IgD-negative memory B cell (primary cell): ENCODE measurements at places on chromosomes 7 and 10. TPM values are rescaled to one million over a fixed set of nuclear protein-coding genes. Genes with fewer than 3 reads are reported as not detected.

SFTPD gene
- polyA plus RNA-seq: not detected

STAMBPL1 gene
- polyA plus RNA-seq: 19.0 TPM

AS3MT gene
- polyA plus RNA-seq: not detected

TAS2R3 gene
- not detected for polyA plus RNA-seq

ZNF518A gene
- polyA plus RNA-seq: 12.8 TPM

DUS4L gene
- 5.9 TPM for polyA plus RNA-seq

ZC3HAV1L gene
- 0.80 TPM for polyA plus RNA-seq

THSD7A gene
- polyA plus RNA-seq: not detected

GPER1 gene
- polyA plus RNA-seq: 0.66 TPM

SOSTDC1 gene
- not detected for polyA plus RNA-seq

CPVL gene
- polyA plus RNA-seq: 1.6 TPM

ACTL6B gene
- polyA plus RNA-seq: not detected

CCL24 gene
- not detected for polyA plus RNA-seq

LFNG gene
- 1.7 TPM for polyA plus RNA-seq

ABCA13 gene
- not detected for polyA plus RNA-seq

LZTS2 gene
- polyA plus RNA-seq: 17.5 TPM
